ENCODE measurements at places on chromosomes 7 and 10.

GRCh38 chr7:12320987-12321647 is 82.5 kb downstream of the VWDE start:
- DNase-seq: no peak

DNA sequence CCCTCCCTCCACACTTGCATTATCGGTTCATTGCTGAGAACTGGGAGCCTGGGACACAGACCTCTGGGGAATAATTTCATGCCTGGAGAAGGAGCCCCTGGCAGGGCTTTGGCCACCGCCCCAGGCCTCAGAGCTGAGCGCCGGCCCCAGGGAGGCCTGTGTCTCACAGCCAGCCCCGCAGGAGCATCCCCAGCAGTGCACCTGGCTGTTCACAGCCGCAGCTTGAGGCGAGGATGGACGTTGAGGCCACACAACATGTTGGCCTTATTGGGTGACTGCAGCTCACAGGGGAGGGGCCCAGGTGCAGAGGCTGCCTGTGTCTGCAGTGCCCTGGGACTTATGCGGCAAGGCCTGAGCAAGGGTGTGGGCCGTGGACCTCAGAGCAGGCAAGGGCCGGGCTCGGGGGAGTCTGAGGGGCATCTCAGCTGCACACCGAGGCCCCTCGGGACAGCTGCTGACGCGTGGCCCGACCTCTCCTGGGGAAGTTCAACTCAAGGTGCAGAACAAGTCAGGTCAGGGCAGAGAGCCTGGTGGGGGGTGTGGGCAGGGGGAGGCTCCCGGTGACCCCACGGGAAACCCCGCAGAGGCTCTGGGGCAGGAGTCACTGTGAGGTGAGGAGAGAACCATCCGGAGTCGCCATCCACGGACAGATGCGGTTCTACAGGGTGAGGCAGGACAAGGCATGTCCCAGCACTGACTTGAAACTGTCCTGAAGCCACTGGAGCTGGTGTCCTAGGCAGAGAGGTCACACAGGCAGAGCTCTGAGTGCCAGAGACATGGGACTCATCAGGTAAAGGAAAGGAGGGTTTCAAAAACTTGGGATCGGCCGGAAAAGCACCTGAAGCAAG is 13.1 kb upstream of the UBE3C start:
- DNase-seq: peak; percentile 42

GRCh38 chr10:50620899-50621298 is 2.9 kb downstream of the SGMS1 start:
- DNase-seq: no peak

DNA sequence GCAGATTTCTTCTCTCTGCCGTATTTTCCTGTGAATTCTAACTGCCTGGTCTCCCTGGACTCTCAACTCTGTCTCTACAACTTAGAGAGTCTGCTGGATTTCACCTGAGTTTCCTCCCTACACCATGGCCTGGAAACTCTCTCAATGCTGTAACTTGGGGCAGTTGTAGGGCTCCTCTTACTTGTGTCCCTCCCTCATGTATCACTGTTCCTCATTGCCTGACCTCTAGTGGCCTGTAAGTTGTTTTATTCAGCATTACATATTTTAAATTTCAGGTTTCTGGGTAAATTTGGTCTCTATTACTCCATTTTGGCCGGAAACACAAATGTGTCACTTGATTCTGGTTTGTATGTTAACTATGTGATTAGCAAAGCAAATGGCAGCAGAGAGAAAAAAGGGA is 70.9 kb downstream of the DYNC1I1 start:
- DNase-seq: no peak

GRCh38 chr7:29424295-29424983 is 139.2 kb upstream of the PRR15 start:
- DNase-seq: peak; percentile 77

GRCh38 chr10:26000971-26001370 is 66.9 kb downstream of the MYO3A start:
- no peak for DNase-seq

DNA sequence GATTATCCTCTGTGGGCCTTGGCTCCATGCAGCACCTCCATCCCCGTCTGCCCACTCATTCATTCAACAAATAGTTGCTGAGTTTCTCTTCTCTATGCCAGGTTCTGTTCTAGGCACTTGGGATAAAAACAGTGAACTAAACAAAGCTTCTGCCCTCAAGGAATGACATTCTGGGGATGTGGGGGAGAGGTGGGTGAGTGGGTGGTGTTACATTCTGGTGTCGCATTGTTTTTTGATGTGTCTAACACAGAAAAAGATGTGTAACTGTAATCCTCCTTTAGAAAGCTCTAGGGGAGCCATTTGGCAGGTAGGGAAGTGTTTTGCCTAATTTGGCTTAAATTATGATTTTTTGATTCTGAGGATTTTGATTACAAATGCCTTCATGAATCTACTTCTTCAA is 21.4 kb downstream of the AUTS2 start:
- no peak for DNase-seq

DNA sequence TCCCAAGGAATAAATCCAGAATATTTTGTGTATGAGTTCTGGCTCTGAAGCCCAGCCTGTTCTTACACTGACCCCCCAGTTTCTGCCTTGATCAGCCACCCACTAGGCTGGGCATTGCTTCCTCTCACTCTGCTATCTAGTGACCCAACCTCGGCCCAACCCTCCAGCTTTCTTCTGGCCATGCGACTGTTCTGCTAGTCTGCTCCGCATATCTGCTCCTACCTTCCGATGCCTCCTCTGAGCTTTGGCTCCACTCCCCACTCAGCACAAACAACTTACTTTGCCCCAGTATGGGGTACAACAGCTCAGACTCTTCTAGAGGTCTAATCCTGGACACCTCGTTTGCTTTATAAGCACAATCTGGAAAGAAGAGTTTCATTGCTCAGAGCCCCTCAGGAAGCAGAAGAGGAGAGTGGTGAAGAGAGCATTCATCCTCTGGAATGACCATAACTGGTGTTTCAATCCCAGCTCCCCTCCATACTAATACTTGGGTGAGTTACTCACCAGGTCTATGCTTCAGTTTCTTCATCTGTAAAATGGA is 99.6 kb downstream of the NPSR1 start:
- DNase-seq: no peak

Data from Karpas-422 (cell line).